ENCODE measurements at places on chromosomes 2 and 18. TPM values are rescaled to one million over a fixed set of nuclear protein-coding genes. Genes with fewer than 3 reads are reported as not detected.
A peak's percentile ranks its signal among the peaks of the same experiment; 100 is the strongest.

The TGFBRAP1 gene
- 20.2 TPM for total RNA-seq

The CHST9 gene
- not detected for total RNA-seq

The SP5 gene
- total RNA-seq, result not detected

- DNase-seq, result no peak
Observed at GRCh38 chr2:162175714-162176113, 23.7 kb upstream of the GCG start.

GRCh38 chr2:196980473-196980872 is 54.0 kb upstream of the PGAP1 start:
- no peak for DNase-seq

- no peak for DNase-seq
Observed at GRCh38 chr2:65878011-65878340, 445.6 kb upstream of the SPRED2 start.

- no peak for DNase-seq
Observed at GRCh38 chr2:62471816-62472215, 34.2 kb downstream of the TMEM17 start.

- peak; percentile 11 for DNase-seq
Observed at GRCh38 chr2:42977270-42978174, 185.1 kb upstream of the HAAO start.

DNA sequence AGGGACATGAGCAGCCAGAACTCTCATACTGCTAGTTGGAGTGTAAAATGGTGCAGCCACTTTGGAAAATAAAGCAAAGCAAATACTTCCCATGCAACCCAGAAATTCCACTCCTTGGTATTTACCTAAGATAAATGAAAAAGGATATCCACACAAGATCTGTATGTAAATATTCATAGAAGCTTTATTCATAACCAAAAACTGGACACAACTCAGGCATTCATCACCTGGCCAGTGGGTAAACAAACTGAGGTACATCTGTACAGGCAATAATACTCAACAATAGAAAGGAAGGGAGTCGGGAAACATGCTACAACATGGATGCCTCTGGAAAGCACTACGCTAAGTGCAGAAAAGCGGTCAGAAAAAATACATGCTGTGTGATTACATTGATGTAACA is 2.5 kb upstream of the LOXHD1 start:
- no peak for DNase-seq

GRCh38 chr2:32937602-32938448 is 8.9 kb upstream of the LTBP1 start:
- no peak for DNase-seq

- peak; percentile 83 for DNase-seq
Observed at GRCh38 chr2:233053928-233054784, 6.0 kb upstream of the INPP5D start.

GRCh38 chr18:4399929-4400328 is 55.2 kb downstream of the DLGAP1 start:
- no peak for DNase-seq

DNA sequence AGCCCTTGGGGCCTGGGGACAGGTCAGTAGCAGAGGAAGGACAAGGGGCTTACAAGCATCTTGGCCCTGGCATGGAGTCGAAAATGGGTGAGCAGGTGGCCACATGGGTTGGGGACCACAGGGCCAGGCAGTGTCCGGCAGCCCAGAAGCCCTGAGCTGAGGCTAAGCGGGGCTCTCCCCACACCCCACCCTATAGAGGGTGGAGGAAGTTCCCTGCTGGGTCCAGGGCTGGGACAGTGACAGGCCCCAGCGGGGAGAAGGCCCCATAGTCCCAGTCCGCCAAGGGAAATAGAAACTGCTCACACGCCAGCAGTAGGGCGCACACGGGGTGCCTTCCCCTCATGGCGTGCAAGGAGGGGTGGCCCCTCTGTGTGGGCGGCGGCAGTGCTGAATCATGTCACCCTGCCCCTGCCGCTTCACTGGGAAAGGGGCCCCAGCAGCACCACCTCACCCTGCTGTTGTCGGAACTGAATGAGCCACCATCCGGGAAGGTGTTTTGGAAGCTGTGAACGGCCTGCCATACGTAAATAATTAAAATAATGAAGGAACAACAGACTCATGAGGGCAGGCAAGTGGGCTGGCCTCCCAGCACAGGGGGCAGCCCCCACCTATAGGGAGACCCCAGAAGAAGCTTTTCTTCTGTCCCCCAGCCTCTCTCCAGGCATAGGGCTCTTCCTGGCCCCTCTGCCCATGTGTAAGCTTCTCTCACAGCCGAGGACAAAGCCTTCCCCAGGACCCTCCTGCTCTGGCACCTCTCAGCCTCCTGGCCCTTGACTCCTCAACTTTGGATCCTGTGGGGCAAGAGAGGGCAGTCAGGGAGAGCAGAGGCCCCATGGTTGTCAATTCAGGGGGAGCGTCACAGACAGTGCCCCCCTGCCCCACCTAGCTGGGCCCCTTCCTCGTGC is 12.7 kb upstream of the DUSP2 start:
- peak; percentile 99 for DNase-seq

- no peak for DNase-seq
Observed at GRCh38 chr2:43701111-43701510, 24.9 kb upstream of the C1GALT1C1L start.

DNA sequence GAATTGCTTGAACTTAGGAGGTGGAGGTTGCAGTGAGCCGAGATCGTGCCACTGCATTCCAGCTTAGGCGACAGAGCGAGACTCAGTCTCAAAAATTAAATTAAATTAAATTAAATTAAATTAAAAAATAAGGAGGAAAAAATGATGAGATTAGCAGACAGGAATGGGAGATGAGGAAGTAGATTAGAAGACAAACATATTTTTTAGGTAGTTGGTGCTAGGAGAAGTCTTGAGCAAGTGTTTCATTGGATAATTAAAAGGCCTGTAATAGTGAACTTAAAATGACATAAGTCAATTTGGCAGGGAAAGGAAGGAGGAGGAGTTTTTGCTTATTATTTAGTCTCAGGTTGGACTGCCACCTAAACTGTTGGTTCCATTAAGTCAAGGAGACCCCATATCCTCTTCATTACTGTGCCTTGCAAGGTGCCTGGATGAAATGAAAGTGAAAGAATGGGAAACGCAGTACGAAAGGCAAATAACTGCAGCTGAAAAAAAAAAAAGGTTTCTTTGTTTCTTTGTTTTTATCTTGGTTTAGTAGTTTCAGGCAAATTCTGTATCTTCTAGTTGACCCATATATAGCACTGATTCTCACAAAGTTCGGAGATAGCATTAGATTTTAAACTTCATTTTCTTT is 162.0 kb downstream of the SLC8A1 start:
- no peak for DNase-seq

- DNase-seq, result peak; percentile 37
Observed at GRCh38 chr18:9701609-9702349, 6.3 kb upstream of the RAB31 start.

DNA sequence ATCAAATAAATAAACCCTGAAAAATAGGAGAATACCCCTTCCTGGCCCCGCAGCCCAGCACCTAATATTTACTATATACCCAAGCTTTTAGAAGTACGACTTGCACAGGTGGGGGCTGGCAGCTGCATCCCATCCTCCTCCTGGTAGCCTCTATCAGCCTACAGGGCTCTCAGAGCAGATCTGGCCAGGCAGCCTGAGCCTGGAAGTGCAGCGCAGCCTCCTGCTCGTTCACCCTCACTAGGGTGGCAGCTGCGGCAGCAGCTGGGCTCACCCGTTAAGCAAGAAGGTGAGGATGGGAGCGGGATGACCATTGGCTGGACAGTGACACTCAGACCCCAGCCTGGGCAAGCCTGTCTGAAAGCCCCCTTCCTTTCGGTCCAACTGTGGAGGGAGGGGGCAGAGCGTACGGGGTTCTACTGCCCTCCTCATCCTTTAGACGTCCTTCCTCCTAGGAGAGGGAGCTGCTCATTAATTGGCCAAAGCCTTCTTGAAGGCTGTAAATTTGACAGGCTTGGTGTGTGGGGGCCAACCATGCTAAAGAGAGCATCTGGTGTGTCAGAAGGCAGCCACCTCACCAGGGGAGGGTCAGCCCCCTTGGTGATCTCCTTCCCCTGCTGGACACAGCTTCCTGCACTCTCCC is 23.3 kb downstream of the MPHOSPH10 start:
- no peak for DNase-seq

- peak; percentile 82 for DNase-seq
Observed at GRCh38 chr2:9753276-9753600, 90.0 kb upstream of the TAF1B start.

Measured in activated CD8-positive, alpha-beta T cell treated with anti-CD3 and anti-CD28 coated beads for 36 hours (primary cell).